ENCODE measurements at places on chromosomes 5 and 9.

DNA sequence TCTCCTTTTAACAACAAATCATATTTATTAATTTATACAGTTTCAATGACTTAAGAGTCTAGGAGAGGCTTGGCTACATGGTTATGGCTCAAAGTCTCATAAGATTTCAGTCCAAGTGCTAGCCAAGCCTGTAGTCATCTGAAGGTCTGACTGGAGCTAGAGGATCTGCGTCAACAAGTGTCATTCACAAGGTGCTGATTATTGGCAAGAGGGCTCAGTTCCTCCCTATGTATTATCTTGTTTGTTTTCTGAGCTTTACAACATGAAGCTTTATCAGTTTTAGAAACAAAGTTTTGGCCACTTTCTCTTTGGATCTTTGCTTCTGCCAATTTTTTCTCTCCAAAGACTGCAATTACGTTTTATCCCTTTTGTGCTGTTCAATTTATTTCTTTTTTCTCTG, 94.7 kb downstream of the RICTOR start:
- no peaks in the 10 kb centered on the region for H3K4me1 ChIP-seq
- H3K27ac ChIP-seq = no peak overlapping the region
- no peak overlapping the region for H3K4me3 ChIP-seq
- H3K27me3 ChIP-seq = no peaks in the 10 kb centered on the region
- no peak for DNase-seq

- H3K27me3 ChIP-seq = no peaks in the 10 kb centered on the region
- H3K4me1 ChIP-seq = peaks cover 10% of the 10 kb centered on the region
- H3K36me3 ChIP-seq = no peaks in the 10 kb centered on the region
- peak overlapping the region; percentile 65 for H3K4me3 ChIP-seq
- peak overlapping the region; percentile 97 for H3K27ac ChIP-seq
- peak; percentile 87 for DNase-seq
These were observed 5.2 kb upstream of the IRF1 start for GRCh38 chr5:132495667-132496190.

GRCh38 chr9:11892401-11892800, 800.8 kb upstream of the TYRP1 start:
- H3K36me3 ChIP-seq = no peaks in the 10 kb centered on the region
- H3K27ac ChIP-seq = no peak overlapping the region
- no peaks in the 10 kb centered on the region for H3K27me3 ChIP-seq
- H3K4me3 ChIP-seq = no peak overlapping the region
- DNase-seq = no peak

DNA sequence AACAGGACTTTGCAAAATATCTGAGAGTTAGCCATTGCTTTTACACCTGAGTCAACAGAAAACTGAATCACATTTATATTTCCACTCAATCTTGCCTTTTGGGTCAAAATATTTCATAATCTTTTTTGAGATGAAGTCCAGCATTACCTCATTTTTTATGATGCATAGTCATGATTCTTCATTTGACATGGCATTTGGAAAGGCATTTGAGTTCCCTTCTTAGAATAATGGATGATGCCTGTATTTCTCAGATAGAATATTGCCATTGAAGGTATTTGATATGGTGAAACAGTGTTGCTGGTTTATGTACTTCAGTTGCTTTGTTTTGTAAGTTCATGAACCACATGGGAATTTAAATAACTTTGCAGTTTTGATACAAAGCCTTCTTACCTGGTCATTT, 180.4 kb downstream of the PRR16 start:
- no peaks in the 10 kb centered on the region for H3K4me1 ChIP-seq
- H3K36me3 ChIP-seq = no peaks in the 10 kb centered on the region
- no peak for DNase-seq
- H3K4me3 ChIP-seq = no peak overlapping the region

DNA sequence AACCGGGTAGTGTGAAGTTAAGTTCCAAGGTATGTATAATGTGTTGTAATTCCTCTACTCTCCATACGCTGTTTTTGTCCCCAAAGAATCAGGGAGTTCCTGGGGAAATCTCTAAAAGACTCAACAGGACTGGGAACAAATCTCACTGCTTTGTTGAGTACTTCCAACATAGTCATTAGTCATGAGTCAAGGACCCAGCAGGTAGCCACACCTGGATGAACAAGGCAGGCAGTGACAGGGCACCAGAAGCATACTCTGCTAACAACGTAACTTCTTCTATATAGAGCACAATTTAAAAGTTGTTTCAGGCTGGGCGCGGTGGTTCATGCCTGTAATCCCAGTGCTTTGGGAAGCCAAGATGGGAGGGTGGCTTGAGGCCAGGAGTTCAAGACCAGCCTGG, 126.8 kb downstream of the SLC1A3 start:
- no peak overlapping the region for H3K27ac ChIP-seq
- no peak for DNase-seq
- H3K27me3 ChIP-seq = no peaks in the 10 kb centered on the region

- no peak overlapping the region for H3K4me3 ChIP-seq
- H3K36me3 ChIP-seq = no peaks in the 10 kb centered on the region
- H3K4me1 ChIP-seq = no peaks in the 10 kb centered on the region
- H3K27me3 ChIP-seq = no peaks in the 10 kb centered on the region
- DNase-seq = no peak
These were observed 206.2 kb downstream of the NR3C1 start for GRCh38 chr5:143197260-143197656.

- no peaks in the 10 kb centered on the region for H3K36me3 ChIP-seq
- no peak for DNase-seq
- no peaks in the 10 kb centered on the region for H3K27me3 ChIP-seq
- H3K4me1 ChIP-seq = no peaks in the 10 kb centered on the region
These were observed at the start of gene RNF183 for GRCh38 chr9:113302792-113303418. Gene RNF183 (minus strand): TSS chr9:113303376. CDS start chr9:113298184, 5,192 bp downstream.

DNA sequence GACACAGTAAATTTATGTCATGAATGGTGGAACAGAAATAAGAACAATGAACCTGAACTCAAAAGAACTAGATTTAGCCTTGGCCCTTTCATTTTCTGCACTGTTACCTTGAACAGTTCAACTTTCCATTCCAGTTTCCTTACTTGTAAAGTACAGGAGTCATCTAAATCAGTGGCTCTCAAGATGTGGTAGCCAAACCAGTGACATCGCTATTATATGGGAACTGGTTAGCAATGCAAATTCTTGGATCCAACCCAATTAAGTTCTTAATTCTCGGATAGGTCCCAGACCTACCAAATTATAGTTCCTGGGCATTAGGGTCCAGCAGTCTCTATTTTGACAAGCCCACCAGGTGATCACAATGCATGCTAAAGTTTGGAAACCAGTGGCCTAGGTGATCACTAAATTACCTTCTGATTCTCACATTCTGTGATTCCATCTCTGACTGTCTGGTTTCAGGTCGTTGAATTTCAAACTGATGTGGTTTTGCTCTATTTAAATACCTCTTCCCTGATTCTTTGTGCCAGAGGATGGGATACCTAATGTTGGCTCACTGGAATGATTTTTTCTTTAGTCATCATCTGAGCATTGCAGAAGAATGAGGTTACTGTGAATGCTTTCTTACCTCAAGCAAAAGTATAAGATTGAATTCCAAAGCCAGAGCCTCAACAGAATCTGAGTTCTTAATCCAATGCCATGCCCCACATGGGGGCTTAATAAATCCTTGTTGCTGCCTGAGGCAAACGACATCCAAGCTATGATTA, 253.8 kb downstream of the ENC1 start:
- H3K36me3 ChIP-seq = no peaks in the 10 kb centered on the region
- no peak for DNase-seq
- no peak overlapping the region for H3K27ac ChIP-seq

- peak overlapping the region; percentile 2 for H3K27ac ChIP-seq
- DNase-seq = no peak
- H3K4me1 ChIP-seq = peaks cover 19% of the 10 kb centered on the region
- no peaks in the 10 kb centered on the region for H3K27me3 ChIP-seq
- H3K4me3 ChIP-seq = no peak overlapping the region
These were observed 320.1 kb downstream of the ADGRV1 start for GRCh38 chr5:90878549-90879196.

DNA sequence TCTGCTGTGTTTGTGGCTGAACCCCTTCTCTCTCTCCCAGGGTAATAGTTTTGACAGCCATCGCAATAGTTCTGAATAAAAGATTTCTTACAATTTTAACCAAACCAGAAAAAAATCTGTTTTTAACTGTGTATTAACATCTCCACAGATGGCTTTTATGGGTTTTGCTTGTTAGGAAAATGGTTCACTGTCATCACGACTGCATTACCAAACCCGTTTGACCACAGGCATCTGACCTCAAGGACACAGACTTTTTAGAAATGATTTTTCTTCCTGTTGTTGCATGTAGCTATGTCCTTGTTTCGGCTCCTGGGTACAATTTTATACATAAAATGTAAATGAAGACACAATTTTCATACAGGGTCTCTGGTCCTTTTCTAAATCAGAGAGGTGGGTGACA, 316.1 kb downstream of the IRX1 start:
- no peak overlapping the region for H3K4me3 ChIP-seq
- H3K27ac ChIP-seq = no peak overlapping the region
- H3K27me3 ChIP-seq = no peaks in the 10 kb centered on the region
- no peaks in the 10 kb centered on the region for H3K4me1 ChIP-seq

DNA sequence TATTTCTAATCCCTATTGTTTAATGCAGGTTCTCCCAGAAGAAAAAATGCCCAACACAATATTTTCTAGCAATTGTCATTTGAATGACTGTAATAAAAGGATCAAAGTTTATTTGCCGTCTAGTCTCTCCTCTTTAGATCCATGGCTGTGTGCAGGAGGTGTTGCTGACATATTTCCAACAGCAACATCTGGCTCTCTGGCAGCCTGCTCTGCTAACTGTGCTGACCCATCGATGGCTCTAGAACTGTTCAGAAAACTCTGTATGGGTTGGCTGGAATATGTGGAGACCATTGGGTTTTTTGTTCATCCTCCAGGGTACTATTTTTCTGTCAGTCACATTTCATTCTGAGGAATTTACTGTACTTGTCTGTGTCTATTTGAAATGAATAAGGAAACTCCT, 202.0 kb upstream of the SLC27A6 start:
- H3K27me3 ChIP-seq = no peaks in the 10 kb centered on the region
- H3K36me3 ChIP-seq = no peaks in the 10 kb centered on the region
- H3K27ac ChIP-seq = no peak overlapping the region
- no peaks in the 10 kb centered on the region for H3K4me1 ChIP-seq
- H3K4me3 ChIP-seq = no peak overlapping the region
- DNase-seq = no peak

GRCh38 chr5:111942661-111943401, 185.8 kb upstream of the NREP start:
- no peaks in the 10 kb centered on the region for H3K36me3 ChIP-seq
- H3K27ac ChIP-seq = no peak overlapping the region
- H3K27me3 ChIP-seq = no peaks in the 10 kb centered on the region
- no peaks in the 10 kb centered on the region for H3K4me1 ChIP-seq
- H3K4me3 ChIP-seq = no peak overlapping the region
- DNase-seq = no peak

GRCh38 chr5:178282391-178282790, 49.8 kb upstream of the PHYKPL start:
- H3K27ac ChIP-seq = no peak overlapping the region
- peaks cover 4% of the 10 kb centered on the region for H3K27me3 ChIP-seq

Measured in pancreas (tissue), 10 donors.